Airway epithelial cell (primary cell): ENCODE measurements at places on chromosomes 12 and 14. TPM values are rescaled to one million over a fixed set of nuclear protein-coding genes. Genes with fewer than 3 reads are reported as not detected.

The DGKA gene
- total RNA-seq, result 141 and 497 TPM in 2 replicates

The SSPN gene
- total RNA-seq, result 1.6 and 3.2 TPM in 2 replicates

The RNASE2 gene
- total RNA-seq, result not detected in 2 replicates

The INHBC gene
- 0.74 TPM in 1 of 2 replicates, not detected in the other for total RNA-seq

The NYNRIN gene
- total RNA-seq, result 16.4 and 21.9 TPM in 2 replicates

The CD69 gene
- not detected in 2 replicates for total RNA-seq

The CISTR gene
- total RNA-seq, result not detected in 2 replicates

The CKB gene
- 220 and 267 TPM in 2 replicates for total RNA-seq

The JAG2 gene
- total RNA-seq, result 69.5 and 89.4 TPM in 2 replicates

The ADAM20 gene
- total RNA-seq, result not detected in 2 replicates

The TBC1D30 gene
- total RNA-seq, result 3.8 and 3.9 TPM in 2 replicates

The FBXO21 gene
- total RNA-seq, result 41.2 and 45.6 TPM in 2 replicates

The ENDOU gene
- total RNA-seq, result 2.6 and 3.4 TPM in 2 replicates

The RNASE4 gene
- 9.0 and 11.1 TPM in 2 replicates for total RNA-seq

The DBX2 gene
- not detected in 2 replicates for total RNA-seq

The SERPINA9 gene
- total RNA-seq, result not detected in 2 replicates

The TECPR2 gene
- 6.3 and 8.0 TPM in 2 replicates for total RNA-seq

The C12orf50 gene
- total RNA-seq, result not detected in 2 replicates

The TDG gene
- 25.8 and 32.2 TPM in 2 replicates for total RNA-seq

The EID3 gene
- 0.14 and 0.42 TPM in 2 replicates for total RNA-seq

The PTPRO gene
- total RNA-seq, result 0.21 and 0.23 TPM in 2 replicates

The ASCL1 gene
- total RNA-seq, result not detected in 2 replicates

The APOLD1 gene
- 1.7 and 2.0 TPM in 2 replicates for total RNA-seq

The TRPV4 gene
- total RNA-seq, result 2.2 and 5.1 TPM in 2 replicates

The KRT82 gene
- total RNA-seq, result not detected in 2 replicates

The LTB4R gene
- 7.7 and 16.1 TPM in 2 replicates for total RNA-seq

The SDR9C7 gene
- 4.5 and 5.1 TPM in 2 replicates for total RNA-seq

The PAX9 gene
- total RNA-seq, result 12.0 and 20.9 TPM in 2 replicates

The IFNG-AS1 gene
- not detected in 2 replicates for total RNA-seq

The FOXM1 gene
- 20.9 and 33.9 TPM in 2 replicates for total RNA-seq

The GUCY2C gene
- not detected in 2 replicates for total RNA-seq

The TTC6 gene
- total RNA-seq, result 0.05 and 0.78 TPM in 2 replicates

The PRKD1 gene
- 0.71 and 1.6 TPM in 2 replicates for total RNA-seq

The C14orf132 gene
- 0.49 and 0.65 TPM in 2 replicates for total RNA-seq

The CYP46A1 gene
- total RNA-seq, result not detected in 2 replicates

The TBK1 gene
- 10.0 and 16.3 TPM in 2 replicates for total RNA-seq

The OTOGL gene
- total RNA-seq, result not detected in 2 replicates

The LRP1-AS gene
- not detected in 2 replicates for total RNA-seq

The BDKRB2 gene
- 3.9 and 5.3 TPM in 2 replicates for total RNA-seq

The ASB2 gene
- 0.65 and 0.99 TPM in 2 replicates for total RNA-seq

The RNU4-1 gene
- total RNA-seq, result under 0.01 TPM in 2 replicates

The SERPINA6 gene
- total RNA-seq, result not detected in 2 replicates

The PDZRN4 gene
- not detected in 2 replicates for total RNA-seq
